Stimulated activated CD4-positive, alpha-beta T cell treated with anti-CD3 and anti-CD28 coated beads, Interleukin-1b, Interleukin-23, amount 100 ng/mL, for 1 hour (primary cell): ENCODE measurements at places on chromosomes 1 and 21.

DNA sequence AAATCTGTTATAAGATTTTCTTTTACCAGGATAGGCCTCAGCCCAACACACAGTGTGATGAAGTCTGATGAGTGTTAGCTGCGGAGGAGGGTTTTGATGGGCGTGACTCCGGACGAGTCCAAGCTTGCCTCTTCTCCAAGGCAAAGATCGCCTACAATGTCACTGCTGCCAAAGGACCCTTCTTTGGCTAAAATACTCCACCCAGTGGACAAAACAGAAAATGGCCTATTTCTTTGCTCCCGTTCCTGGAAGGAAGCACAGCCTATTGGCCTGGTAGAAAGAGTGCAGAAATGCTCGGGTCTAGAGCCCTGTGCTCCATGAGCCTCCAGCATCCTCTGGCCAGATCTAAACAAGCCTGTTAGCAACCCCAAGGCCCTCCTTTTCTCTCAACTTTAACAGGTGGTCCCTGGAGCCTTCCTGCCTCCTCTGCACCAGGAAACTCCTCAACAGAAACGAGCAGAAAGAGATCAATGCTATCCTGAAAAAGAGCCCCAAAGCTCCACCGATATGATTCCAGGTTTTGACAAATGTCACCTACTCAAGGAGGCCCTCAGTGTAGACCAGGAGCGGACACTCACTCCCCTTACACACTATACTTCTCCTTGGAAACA, 3.4 kb upstream of the CASQ2 start:
- DNase-seq, result no peak

DNA sequence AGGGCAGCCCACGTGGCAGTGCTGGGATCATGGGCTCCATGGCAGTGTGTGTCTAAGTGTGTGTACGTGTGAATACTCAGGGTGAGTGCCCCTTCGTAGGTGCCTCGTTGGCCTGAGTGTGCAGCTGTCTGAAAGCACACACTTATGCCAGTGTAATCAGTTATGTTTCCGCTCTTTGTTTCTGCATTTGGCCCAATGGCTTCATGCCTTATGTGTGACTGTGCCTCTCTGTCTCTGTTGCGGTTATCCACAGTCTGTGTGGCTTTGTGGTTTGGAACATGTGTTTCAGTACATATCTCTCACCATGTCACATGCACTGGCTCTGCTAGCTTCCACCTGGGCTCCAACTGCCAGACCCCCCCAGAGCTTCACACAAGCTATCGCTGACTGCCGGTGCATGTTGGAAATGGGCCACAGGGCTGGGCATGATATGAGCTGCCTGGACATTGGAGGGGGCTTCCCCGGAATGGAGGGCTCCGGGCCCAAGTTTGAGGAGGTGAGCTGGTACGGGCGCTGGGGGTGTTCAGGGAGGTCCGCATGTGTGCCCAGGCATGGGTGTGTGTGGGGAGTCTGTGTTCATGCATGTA, 70.3 kb upstream of the TINAGL1 start:
- DNase-seq, result no peak

DNA sequence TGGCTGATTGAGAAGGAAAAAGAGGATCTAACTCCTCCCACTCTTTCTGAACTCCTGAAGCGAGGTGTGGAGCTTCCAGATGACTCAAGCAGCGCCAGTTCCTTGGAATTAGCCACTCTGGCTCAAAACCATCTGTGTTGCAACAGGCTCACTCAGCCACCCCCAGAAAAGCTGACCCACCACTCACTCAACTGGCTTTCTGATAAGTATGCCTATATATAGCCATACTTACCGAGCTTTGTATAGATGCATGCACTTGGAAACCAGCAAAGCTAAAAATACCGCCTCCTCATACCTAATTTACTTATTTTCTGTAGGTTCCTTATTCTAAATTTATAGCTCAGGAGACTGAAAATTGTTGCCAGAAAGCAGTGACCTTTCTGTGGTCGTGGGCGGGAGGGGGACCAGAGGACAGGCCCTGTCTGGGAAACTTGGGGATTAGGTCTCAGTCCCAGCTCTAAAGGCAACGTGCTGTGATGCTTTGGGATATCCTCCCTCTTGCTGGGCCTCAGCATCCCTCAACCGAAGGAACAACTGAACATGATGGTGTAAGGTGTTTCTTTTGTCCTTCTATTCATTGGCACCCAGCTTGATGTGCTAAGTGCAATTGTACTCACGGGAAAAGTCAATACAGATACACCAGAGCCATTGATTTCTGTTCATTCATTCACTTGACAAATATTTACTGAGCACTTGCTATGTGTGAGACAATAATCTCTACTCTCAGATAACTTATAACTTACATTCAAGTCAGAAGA, 65.7 kb downstream of the NENF start:
- no peak for DNase-seq

GRCh38 chr1:31952825-31953220, 14.7 kb upstream of the PTP4A2 start:
- DNase-seq, result no peak

DNA sequence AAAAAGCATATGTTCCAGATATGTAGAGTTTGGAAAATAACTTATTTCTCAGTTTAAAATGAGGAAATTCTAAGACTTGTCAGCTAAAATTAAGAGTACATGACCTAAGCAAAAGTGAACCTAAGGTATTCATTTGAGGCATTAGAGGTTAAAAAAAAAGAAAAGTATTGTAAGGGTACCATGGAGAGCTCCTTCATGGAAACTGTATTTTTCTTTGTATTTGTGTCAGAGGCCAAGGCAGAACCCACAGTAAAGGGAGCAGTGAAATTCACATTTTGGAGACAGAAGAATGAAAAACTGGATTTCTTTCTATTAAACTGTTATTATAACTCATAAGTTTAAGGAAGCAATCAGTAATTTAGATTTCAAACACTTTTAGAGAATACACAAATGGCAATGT, 1494.8 kb downstream of the KCNT2 start:
- no peak for DNase-seq
